Cortex of kidney (tissue), 1 donor: ENCODE measurements at places on chromosomes 6 and 20.

DNA sequence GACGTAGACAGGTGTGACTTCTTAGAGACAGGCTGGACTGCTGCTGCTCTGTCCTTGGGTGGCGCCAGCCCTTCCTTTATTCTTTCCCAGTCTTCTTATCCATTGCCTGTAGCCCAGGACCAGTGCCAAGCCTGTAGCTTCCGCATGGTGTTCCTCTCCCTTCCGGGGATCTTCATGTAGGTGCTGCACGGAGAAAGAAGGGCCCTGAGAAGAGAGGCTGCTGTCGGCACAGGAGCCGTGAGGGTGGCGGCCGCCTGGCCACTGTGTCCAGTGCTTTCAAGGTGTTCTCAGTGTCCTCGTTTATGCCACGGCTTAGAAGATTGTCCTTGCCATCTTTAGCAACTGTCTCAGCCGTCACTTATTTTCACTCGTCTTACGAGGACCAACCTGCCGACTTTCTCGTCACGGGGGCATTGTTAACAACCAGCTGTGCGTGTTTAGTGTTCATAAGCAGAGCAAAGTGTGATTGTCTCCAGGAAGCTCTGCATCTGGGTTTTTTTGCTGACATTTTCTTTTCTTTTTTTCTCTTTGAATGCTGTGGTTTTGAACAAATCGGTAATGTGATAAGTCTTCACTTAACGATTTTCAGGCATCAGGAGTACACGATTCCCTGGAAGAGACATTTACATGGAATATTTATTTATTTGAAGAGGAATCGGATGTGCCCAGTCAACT is 61.2 kb downstream of the PPP1R14C start:
- no peak for DNase-seq

- no peak for DNase-seq
Measured at GRCh38 chr6:30227763-30228487, 14.7 kb upstream of the TRIM26 start.

DNA sequence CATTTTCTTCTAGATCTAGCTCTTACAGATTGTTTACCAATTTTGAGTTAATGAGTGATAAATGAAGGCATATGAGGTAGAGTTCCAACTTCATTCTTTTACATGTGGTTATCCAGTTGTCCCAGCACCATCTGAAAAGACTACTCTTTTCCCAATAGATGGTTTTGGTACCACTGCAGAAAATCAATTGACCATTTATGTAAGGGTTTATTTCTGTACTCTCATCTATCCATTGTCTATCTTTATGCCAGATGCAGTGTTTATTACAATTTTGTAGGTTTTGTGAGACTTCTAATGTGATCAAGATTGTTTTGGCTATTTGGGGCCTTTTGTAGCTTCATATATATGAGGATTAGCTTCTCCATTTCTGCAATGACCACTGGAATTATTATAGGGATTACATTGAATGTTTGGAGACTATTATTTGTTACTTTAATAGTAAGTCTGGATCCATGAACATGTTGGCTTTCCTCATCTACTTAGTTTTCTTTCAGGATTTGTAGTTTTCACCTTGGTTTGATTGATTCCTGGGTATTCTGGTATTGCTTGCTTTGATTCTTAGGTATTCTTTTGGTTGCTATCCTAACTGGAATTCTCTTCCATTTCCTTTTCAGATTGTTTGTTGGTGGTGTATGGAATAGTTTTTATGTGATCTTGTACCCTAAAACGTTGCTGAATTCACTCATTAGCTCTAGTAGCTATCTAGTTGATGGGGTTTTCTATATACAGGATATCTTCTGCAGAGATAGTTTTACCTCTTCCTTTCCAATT is 10.4 kb downstream of the SNRPB start:
- no peak for DNase-seq

- DNase-seq, result no peak
Measured at GRCh38 chr6:20719980-20720379, 185.7 kb downstream of the CDKAL1 start.

DNA sequence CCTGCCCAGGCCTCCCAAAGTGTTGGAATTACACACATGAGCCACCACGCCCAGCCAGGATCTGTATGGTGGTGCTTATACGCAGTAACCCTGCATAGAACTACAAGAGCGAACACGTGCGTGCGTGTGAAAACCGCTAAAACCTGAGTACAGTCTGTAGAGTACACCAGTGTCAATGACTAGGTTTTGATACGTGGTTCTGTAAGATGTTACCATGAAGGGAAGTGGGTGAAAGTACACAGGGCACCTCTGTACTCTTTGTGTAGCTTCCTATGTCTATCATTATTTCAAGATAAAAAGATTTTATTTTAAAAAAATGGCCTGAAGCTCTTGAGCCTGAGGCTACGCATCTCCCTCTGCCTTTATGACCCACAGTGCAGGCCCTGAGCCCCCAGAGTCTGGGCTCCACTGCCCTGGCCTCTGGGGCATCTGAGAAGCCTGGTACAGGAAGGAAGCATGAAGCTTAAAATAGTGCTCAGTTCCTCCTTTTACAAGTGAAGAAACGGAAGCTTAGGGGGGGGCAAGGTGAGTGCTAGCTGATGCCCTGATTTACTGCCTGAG is 21.6 kb downstream of the LY86 start:
- DNase-seq, result no peak

GRCh38 chr6:1672379-1672778 is 62.7 kb downstream of the FOXC1 start:
- no peak for DNase-seq

DNA sequence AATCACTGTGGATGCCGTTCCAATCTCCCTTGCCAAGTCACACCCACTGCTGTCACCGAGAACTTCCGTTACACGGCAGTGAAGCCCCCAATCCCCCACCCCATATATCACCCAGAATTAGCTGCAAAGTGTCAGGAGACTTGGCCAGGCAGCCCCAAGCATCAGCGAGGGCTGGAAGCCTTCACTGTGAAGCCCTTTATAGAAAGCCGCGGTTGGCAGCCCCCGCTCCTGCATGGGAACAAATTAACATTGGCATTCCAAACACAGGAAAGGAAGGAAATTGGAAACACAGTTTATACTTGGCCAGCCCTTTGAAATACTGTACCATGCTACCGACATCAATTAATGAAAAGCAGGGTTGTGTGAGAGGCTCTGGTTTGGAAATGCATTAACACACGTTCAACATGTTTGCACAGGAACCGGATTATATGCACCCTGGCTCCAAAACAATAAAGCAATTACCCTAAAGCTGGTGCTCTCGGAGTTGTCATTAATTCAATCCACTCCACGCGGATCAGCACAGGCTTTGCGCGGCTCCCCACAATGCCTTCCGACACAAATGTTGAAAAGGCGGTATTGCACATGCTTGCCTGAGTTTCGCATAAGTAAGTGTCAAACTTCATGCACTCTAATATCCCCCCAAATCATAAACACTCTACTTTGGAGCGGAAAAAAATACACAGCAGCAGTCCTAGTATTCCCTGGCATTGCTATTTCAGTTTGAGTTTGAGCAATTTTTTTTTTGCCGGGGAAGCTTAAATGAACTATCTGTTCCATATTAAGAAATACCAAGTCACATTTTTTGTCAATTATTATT is 7.1 kb downstream of the BMP7 start:
- DNase-seq, result no peak
